ENCODE measurements at places on chromosomes 11 and 22.

- no peak for DNase-seq
Measured at GRCh38 chr11:22860241-22860640, at the start of gene CCDC179. Gene CCDC179 (minus strand): TSS chr11:22860474. CDS start chr11:22860421, 53 bp downstream.

DNA sequence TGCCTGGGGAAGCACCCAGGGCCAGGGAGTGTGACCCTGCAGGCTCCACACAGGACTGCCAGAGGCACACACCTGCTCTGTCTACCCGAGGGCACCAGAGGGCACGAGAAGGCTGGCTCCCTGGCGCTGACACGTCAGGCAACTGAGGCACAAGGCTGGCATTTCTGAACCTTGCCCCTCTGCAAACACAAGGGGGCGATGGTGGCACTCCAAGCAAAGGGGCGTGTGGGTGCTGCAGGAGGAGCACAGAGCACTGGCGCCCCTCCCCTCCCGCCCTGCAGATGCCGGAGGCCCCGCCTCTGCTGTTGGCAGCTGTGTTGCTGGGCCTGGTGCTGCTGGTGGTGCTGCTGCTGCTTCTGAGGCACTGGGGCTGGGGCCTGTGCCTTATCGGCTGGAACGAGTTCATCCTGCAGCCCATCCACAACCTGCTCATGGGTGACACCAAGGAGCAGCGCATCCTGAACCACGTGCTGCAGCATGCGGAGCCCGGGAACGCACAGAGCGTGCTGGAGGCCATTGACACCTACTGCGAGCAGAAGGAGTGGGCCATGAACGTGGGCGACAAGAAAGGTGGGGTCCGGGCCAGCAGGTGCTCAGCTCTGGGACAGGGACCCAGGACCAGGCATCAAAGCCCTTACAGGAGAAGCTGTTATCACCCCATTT lies 20.8 kb upstream of the TXNRD2 start:
- DNase-seq = peak; percentile 84

DNA sequence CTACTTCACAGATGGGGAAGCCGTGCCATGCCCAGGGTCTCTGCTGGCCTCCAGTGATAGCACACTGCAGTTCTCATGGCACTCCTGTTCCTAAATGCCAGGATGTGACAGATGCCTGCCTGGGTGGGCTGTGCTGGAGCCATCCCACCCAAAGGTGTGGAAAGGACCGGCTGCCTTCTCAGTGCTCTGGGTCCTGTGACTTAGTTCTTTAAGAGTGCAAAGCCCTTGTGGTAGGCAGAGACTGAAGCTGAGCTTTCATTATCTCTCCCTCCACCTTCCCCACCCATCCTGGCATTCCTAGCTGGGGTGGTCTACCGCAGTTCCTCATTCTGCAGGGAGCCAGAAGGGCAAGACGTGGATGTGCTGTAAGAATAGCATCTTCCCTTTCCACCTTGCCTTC lies 150.1 kb downstream of the CEP164 start:
- no peak for DNase-seq

GRCh38 chr22:20565761-20566160 lies 58.4 kb downstream of the MED15 start:
- no peak for DNase-seq

DNA sequence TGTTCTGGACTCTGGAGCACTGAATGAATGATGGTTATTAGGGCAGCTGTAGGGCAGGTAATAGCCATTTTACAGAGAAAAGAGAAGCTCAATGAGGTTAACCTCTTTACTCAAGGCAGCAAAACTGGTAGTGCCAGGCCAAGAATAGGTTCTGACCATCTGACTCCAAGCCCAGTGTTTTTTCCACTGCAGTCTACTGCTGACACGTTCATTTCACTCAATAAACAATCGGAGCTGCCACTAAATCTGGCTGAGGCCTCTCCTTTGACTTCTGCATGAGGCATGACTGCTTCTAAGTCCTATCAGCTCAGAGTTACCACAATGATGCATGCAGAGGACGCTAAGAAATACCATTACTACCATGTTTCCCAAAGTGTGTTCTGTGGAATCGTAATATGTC lies 117.6 kb downstream of the ARL14EP start:
- no peak for DNase-seq

- DNase-seq = peak; percentile 68
Measured at GRCh38 chr22:23789638-23790037, 2.9 kb downstream of the SMARCB1 start.

DNA sequence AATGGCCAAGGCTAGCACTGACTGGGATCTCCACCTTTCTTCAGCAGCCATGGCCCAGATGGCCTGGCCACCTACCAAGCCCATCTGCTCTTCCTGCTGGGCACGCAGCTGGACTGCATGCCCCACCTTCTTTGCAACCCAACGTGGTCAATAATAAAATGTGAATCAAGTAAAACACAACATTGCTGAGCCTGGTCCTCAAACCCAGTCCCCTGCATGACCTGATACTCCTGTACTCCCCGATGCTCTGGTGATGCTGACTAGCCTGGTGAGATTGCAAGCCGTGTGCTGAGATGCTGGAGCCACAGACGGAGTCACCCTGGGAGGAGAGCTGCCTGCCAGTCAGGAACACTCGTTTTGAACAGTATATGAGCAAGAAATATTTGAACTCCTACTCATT lies 34.0 kb downstream of the PARVG start:
- DNase-seq = no peak

GRCh38 chr11:7501251-7501650 lies 12.5 kb upstream of the PPFIBP2 start:
- DNase-seq = no peak

GRCh38 chr22:39556970-39557841 lies 13.3 kb upstream of the CACNA1I start:
- no peak for DNase-seq

DNA sequence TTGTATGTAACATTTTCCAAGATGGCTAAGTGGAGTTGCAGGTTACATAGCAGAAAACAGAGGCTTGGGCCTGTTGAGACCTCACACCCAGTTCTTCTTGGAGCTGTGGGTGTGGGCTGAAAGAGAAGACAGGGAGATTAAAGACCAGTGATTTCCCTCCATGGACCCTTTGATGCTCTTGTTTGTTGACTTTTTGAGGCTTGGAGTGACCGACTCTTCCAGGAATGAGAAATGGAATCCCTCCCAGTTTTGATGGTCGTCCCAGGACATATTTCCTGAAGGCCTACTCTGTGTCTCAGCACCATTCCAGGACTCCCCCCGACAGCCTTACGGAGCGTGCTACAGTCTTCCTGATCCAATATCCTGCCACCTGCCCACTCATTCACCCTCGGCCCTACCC lies 96.9 kb downstream of the PTPRJ start:
- no peak for DNase-seq

DNA sequence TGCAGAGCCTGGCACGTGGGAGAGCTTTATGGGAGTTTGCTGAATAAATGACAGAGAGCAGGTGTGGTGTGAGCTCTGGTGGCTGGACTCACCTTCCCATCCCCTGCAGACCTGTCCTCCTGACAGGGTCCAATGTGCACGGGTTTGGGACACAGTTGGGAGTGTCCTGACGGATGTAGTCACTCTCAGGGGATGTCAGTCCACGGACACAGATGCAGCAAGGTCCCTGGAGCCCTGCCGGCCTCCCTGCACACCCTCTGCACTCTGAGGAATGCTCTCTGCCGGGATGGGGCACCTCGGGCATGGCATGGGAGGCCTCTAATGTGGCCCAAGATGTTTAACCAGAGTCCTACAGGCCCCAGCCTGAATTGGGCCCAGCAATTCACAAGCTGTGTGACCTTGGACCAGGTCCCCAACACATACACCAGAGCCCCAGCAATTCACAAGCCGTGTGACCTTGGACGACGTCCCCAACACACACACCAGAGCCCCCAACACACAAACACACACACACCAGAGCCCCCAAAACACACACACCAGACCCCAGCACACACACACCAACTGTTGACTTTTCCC lies 30.0 kb upstream of the RFPL3 start:
- DNase-seq = no peak

- peak; percentile 26 for DNase-seq
Measured at GRCh38 chr11:31641477-31642062, 132.0 kb downstream of the ELP4 start.

DNA sequence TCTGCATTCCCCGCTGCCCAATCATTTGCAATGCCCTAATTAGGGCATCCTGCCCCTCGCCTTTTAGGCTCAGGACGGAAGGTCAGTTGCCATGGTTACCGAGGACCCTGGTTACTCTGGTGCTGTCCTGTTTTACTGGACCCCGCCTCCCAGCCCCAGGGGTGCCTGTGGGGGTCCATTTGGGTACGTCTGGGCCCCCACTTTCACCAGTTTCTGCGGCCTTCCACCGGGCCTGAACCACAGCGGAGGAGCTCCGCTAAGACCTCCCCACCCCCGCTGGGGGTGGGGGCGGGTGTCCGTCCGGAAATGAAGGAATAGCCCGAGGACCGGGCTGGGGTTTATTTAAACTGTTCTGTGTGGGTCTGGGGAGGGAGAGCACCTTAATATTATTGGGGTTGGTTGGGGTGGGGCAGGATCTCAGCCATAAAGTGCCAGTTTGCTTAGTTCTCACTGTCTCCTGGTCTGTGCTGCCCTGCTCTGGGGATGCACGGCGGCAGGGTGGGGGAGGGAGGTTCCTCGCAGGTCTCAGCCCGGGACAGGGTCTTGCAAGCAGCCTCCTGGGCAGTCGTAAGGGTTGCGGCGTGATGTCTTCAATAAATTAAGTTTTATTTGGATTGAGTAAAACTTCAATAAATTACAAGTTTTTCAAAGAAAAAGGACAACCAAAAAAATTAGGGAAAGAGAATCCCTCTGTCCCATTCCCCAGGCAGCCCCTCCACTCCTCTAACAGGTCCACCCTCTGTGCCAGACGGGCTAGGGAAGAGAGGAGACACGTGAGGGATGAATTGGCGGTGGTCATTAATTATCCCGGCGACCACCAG lies 5.3 kb downstream of the PHOX2A start:
- no peak for DNase-seq

GRCh38 chr11:125312391-125312790 lies 147.8 kb downstream of the PKNOX2 start:
- no peak for DNase-seq

DNA sequence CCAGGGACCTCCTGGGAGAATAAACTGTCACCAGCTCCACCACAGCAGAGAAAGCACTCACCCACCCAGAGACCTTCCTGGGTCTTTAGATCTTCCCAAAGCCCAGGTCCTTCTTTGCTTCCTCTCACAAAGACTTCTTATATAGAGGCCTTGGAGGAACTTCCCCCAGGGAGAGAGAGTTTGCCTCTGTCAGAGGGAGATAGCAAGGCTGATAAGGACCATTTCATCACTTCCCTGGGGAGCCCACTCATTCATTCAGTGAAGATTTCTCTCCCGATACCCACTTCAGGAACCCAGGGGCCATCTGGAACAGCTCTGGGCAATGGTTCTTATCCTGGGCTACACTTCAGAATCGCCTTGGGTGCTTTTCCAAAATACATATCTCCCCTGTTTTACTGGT lies at the start of gene PRG2:
Gene PRG2, minus strand, starts transcription at position 116 of the 400 bp plus-strand sequence. CDS start 706 bp downstream, outside the sequence.
- DNase-seq = no peak

- no peak for DNase-seq
Measured at GRCh38 chr11:11669233-11669846, 47.5 kb upstream of the GALNT18 start.

DNA sequence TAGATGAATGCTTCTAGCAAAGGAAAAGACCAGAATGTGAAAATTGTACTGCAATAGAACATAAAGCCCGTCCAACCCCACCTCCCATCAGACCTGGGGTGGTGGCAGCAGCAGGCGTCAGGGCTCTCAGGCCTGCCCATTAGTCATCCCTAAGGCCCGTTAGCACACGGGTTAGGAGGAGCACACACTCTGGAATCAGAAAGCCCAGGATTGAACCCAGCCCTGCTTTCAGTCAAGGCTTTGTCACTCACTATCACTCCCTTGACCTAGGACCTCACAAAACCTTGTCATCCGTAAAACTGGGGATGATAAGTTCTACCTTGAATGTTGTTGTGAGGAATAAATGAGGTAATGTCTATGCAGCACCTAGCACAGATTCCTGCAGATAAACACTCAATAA lies 26.9 kb downstream of the MICAL3 start:
- no peak for DNase-seq

- no peak for DNase-seq
Measured at GRCh38 chr11:32561835-32562234, 21.8 kb upstream of the EIF3M start.

GRCh38 chr11:134248910-134249480 lies 4.2 kb downstream of the THYN1 start:
- DNase-seq = no peak

GRCh38 chr11:115720602-115721245 lies 216.5 kb upstream of the CADM1 start:
- DNase-seq = peak; percentile 63

DNA sequence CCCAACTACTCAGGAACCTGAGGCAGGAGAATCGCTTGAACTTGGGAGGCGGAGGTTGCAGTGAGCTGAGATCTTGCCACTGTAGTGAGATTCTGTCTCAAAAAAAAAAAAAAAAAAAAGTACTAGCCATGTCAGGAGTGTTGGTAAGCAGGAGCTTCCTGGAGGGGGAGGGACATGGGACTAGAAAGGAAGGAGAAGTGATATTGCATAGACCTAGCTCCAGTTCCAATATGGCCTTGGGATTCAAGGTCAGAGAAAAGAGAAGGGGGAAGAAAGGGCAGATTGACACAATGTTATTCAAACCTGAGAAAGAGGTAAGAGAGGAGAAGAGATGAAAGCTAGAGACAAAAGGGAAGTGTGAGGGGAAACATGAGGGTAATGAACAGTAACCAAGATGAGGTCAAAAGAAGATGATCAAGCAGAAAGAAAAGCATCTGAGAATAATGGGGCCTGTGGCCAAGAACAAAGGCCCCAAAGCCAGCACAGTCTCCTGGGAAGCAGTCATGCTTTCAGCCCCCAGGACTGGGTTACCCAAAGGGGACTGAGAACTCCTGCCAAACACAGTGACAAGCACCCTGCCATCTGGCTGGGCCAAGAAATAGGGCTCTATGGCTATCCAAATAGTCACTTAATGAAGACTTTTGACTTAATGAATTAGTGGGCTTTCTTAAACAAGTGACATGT lies 51.7 kb upstream of the FTH1 start:
- no peak for DNase-seq

DNA sequence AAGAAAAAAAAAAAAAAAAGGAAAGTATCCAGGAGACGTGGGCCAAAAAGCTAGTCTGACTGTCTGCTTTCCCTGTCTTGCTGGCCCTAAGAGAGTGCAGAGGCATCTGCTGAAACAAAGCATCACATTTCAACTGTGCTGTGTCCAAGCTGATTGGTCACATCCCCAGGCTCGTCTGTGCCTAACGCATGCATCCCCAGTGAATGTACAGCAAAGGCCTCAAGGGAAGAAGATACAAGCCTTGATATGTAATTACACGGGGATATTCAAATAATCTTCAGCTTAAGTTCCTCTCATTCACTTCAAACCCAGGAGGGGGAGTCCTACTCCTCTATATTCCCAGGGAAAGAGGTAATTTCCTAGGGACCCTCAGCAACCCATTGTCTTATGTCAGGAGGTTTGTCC lies 5.4 kb upstream of the SORL1 start:
- DNase-seq = no peak

- no peak for DNase-seq
Measured at GRCh38 chr11:59197991-59198390, 14.7 kb downstream of the MPEG1 start.

DNA sequence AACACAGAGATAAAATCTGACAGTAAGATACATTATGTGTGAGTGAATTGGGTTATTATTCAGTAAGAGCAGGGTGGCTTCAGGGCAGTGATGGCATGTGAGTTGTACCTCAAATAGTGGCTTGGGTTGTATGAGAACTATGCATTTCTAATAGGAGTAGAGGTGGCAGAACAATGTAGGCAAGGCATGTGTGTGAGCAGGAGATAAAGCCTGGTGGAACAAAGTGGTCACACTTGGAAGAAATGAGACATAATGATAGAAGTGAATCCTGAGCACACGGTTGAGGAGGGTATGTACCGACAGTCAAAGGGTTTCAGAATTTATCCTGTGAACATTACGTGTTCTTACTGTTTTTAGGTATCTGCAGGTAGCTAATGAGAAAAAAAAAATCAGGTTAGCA lies 159.3 kb downstream of the CASP12 start:
- no peak for DNase-seq
